ENCODE measurements at places on chromosomes 12 and 14. TPM values are rescaled to one million over a fixed set of nuclear protein-coding genes. Genes with fewer than 3 reads are reported as not detected.

- no peaks in the 10 kb centered on the region for H3K36me3 ChIP-seq
- no peaks in the 10 kb centered on the region for H3K27me3 ChIP-seq
- DNase-seq = no peak
- no peak overlapping the region for H3K27ac ChIP-seq
- no peak overlapping the region for H3K4me3 ChIP-seq
- H3K4me1 ChIP-seq = no peaks in the 10 kb centered on the region
These were observed 990.2 kb downstream of the GALC start for GRCh38 chr14:87002776-87003175.

GRCh38 chr14:81831128-81831820, 297.6 kb upstream of the SEL1L start:
- H3K4me3 ChIP-seq = no peak overlapping the region
- DNase-seq = no peak
- H3K27me3 ChIP-seq = no peaks in the 10 kb centered on the region
- H3K27ac ChIP-seq = no peak overlapping the region

SYT1 gene
- total RNA-seq = 44.9 TPM

PRIM1 gene
- total RNA-seq = 53.3 TPM

CLEC4A gene
- 0.69 TPM for total RNA-seq

MYL6B gene
- total RNA-seq = 94.3 TPM

HOXC9 gene
- 11.3 TPM for total RNA-seq

GALC gene
- total RNA-seq = 0.59 TPM
